CD8-positive, alpha-beta memory T cell (primary cell): ENCODE measurements at places on chromosomes 1 and 21. TPM values are rescaled to one million over a fixed set of nuclear protein-coding genes. Genes with fewer than 3 reads are reported as not detected.

Gene OLIG2
- not detected for total RNA-seq

Gene LAMC2
- not detected for total RNA-seq

Gene SIM2
- not detected for total RNA-seq

Gene TMPRSS15
- not detected for total RNA-seq

Gene SPATA17
- total RNA-seq = 0.33 TPM

Gene S100A4
- total RNA-seq = 125 TPM

Gene HS2ST1
- 18.8 TPM for total RNA-seq
